ENCODE measurements at places on chromosomes 7 and 10.

GRCh38 chr7:107779647-107780099 is 23.4 kb downstream of the SLC26A3 start:
- DNase-seq = no peak

DNA sequence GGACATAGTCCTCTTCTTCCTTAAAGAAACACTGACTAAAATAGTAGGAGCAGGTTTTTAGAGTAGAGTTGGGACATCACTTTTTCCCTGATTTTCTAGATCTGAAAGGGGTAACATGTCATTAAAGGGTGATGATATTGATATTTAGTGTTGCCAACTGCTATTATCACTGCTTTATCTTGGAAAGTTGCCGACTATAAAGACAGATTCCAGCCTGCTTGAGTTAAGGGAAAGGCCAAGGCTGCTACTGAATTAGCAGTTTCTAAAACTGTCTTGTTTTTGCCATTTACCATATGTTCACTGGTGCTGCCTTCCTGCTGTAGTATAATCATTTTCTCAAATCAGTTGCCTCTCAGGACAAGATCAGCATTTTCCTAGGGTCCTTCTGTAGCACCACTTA is 29.7 kb downstream of the AP3M1 start:
- no peak for DNase-seq

- DNase-seq = no peak
These were observed 180.6 kb upstream of the AGR3 start for GRCh38 chr7:17062151-17063044.

DNA sequence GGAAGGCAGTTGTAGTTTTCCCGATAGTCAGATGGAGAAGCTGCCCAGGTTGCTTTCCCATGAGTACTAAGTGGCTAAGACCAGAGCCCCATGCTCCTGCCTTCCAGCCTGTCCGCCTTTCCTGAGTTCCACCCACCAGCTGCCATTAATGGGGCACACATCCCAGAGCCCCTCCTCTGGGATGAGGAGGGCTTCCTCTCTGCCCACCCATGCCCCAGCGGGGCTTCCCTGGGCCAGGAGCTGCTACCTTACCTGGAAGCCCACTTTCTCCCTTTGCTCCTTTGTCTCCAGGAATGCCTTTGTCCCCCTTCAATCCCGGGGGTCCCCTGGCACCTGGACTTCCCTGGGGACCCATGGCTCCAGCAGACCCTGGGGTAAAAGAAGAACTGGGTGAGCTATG is 7.8 kb downstream of the SFTPD start:
- DNase-seq = no peak

DNA sequence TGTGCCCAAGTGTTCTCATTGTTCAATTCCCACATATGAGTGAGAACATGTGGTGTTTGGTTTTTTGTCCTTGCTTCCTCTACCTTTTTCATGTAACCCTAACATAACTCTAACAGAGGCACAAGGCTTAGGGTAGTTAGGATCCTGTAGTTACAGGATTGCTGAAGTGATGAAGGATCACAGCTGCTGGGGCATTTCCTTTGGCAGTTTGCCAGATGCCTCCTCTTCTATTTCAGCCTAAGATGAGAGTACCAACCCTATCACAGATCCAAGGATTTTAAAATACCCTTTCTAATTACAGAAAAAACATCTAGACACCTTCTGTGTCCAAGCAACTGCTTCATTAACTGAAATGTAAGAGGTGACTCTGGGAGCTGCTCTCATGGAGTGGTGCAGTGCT is 141.7 kb upstream of the COL1A2 start:
- DNase-seq = no peak

GRCh38 chr10:125928928-125929585 is 32.7 kb downstream of the FANK1 start:
- no peak for DNase-seq

- DNase-seq = no peak
These were observed 17.1 kb downstream of the KCNK18 start for GRCh38 chr10:117214401-117214800.

GRCh38 chr10:24569330-24569796 is 154.3 kb downstream of the ARHGAP21 start:
- DNase-seq = no peak

GRCh38 chr10:96271016-96271815 is at the start of gene BLNK:
BLNK (minus strand) TSS chr10:96271569; CDS start chr10:96271398, 171 bp downstream.
- DNase-seq = no peak

DNA sequence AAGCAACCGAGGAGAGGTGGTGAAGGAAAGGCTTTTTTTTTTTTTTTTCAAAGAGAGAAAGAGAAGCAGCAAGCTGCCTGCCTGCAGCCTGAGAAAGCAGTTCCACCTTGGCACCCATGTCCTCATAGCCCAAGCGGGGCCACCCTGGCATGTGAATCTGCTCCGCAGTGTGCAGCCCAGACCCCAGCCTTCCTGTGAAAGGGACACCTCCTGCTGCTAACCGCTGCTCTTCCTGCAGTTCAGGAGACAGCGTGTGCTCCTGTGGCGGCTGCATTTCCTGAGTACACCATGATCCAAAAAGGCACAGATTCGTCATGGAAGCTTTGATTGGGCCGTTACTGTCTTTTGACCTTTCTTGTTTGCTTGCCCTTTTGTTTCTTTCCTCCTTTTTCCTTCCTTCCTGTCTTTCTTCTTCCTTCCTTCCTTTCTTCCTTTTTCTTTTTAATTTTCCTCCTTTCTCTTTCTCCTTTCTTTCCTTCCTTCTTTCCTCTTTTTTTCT is 38.1 kb downstream of the IKZF1 start:
- peak; percentile 47 for DNase-seq

- DNase-seq = no peak
These were observed 702.1 kb downstream of the TNS3 start for GRCh38 chr7:46879783-46880182.

DNA sequence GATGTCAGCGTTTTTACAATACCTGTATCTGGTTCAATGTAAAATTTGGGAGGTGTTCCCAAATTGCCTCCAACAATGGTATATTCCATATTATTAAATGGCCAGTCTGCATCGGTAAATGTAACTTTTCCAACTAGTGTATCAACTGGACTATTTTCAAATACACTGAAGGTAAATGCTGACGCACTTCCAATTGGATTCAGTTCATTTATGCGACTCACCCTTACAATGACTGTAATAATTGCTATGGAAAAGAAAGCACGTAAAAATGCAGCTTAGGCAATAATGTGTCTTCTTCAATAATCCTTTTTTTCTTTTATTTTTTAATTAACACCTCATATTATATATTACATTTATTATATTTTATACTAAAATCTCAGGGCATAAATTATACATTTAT is 209.1 kb downstream of the HGF start:
- DNase-seq = no peak

- DNase-seq = peak; percentile 38
These were observed 136.4 kb downstream of the VTI1A start for GRCh38 chr10:112583236-112583939.

DNA sequence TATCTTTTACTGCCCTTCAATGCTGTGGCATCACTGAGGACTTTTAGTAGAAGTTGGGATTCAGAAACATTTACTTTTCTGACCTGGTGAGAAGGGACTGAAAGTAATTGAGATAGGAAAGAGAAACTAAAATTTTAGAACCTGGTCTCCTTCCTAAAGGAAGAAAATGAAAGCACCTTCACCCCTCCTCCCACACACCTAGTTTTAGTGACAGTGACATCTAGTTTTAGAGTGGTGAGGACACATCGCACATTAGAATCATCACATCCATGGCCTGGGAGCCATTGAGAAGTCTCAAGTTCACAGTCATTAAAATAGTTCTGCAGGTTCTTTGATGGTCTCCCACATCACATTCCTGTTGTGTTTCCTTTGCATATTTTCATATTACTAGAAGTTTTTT is 16.1 kb downstream of the TAS2R41 start:
- DNase-seq = no peak

GRCh38 chr7:130814778-130815335 is 80.8 kb upstream of the KLF14 start:
- DNase-seq = peak; percentile 81

- no peak for DNase-seq
These were observed 10.1 kb upstream of the RHEB start for GRCh38 chr7:151529842-151530241.

- DNase-seq = no peak
These were observed 57.3 kb upstream of the BTBD16 start for GRCh38 chr10:122213766-122214165.

- peak; percentile 89 for DNase-seq
These were observed at the start of gene PTPRZ1 for GRCh38 chr7:121872831-121873288. PTPRZ1 (plus strand) TSS chr7:121873161; CDS start chr7:121873500, 339 bp downstream.

DNA sequence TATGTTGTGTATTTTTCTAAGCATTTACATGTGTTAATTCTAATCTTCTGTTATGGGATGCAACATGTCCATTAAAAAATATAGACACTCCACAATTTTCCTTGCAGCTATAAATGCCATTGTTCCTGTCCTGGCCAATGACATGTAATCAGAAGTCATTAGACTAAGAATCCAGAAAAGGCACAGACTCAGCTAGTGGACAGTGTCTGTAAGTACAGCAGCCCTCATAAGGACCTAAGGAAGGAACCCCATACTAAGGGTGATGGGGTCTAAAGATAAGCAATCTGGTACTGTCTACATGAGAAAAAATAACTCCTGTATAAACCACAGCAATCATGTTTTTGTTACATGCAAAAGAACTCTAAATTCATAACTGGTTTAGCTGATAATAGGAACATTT is 115.9 kb downstream of the GPR85 start:
- DNase-seq = no peak

GRCh38 chr7:141238596-141239243 is 164.9 kb downstream of the TMEM178B start:
- peak; percentile 31 for DNase-seq

DNA sequence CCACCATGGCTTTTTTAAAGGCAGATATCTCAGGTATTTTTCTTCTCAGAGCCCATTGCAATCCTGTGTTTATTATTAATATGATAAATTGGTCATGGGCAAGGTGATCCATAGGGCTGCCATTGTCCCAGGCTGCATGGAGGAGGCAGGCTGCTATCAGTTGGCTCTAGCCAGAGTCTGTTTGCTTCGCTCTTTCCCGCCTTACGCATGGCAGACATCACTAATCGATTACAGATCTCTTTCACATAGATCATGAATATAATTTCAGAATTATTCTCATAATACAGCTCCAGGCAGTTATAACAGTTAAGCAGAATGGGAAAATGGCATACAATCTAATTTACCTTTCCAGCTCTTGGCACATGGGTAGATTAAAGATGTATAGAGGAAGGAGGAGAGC is 30.4 kb upstream of the HABP2 start:
- DNase-seq = peak; percentile 58

DNA sequence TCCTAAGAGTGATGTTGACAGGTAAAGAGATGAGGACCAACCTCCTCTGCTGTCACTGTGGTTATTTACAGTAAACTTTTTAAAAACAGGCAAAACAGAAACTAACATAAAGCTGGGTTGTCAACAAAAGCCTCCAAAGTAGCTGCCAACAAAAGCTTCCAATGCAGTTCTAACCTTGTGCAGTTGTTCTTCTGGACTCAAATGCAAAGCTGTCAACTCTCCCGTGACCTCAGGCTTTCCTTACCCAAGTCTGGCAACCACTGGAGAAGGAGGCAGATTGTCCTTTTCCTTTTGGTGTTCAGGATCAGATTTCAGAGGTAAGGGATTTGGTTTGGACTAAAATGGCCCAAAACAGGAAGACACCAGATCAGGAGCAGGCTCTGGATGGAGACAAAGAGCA is 63.1 kb downstream of the DLG5 start:
- no peak for DNase-seq
